ENCODE measurements at places on chromosomes 11 and 22. TPM values are rescaled to one million over a fixed set of nuclear protein-coding genes. Genes with fewer than 3 reads are reported as not detected.

DNA sequence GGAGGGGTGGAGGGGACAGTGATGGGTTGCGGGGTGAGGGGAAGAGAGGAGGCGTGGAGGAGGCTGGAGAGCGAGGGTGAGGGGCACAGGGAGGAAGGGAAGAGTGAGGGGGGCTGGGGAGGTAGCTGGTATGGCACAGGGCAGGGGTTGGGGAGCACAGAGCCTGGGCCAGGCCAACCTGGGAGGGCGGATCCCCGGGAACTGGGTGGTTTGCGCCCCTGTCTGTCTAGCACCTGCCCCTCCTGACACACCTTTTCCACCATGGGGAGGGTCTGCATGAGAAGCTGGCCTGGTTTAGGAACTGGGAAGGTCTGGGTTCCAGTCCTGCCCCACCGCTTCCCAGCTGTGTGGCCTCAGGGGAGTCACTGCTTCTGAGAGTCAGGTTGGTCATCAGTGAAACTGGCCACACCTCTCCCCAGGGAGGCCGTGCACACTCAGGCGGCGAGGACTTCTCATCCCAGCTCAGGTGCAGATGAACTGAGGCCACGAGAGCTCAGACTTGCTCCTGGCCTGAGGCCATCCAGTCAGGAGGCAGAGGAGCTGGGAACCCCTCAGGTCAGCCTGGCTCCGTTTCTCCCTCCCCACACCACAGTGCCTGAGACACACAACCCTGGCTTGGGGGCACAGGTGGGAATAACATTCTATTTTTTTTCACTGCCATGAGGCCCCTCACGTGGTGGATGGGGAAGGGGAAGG is 95.6 kb downstream of the PHF21B start:
- H3K27ac ChIP-seq = no peak overlapping the region
- DNase-seq = no peak
- H3K36me3 ChIP-seq = no peaks in the 10 kb centered on the region
- H3K4me1 ChIP-seq = no peaks in the 10 kb centered on the region
- H3K27me3 ChIP-seq = no peaks in the 10 kb centered on the region
- no peak overlapping the region for H3K4me3 ChIP-seq

GRCh38 chr22:38110008-38110862 is at the start of gene BAIAP2L2:
BAIAP2L2 (minus strand) TSS chr22:38110684; CDS start chr22:38110525, 159 bp downstream.
- no peaks in the 10 kb centered on the region for H3K27me3 ChIP-seq
- no peak for DNase-seq
- H3K27ac ChIP-seq = no peak within 1 kb of the TSS

DEFB131B gene
- total RNA-seq = not detected

TRIM51 gene
- total RNA-seq = not detected

Data from CD8-positive, alpha-beta memory T cell (primary cell).